Fibroblast of skin of back (primary cell): ENCODE measurements at places on chromosomes 4 and X.

DNA sequence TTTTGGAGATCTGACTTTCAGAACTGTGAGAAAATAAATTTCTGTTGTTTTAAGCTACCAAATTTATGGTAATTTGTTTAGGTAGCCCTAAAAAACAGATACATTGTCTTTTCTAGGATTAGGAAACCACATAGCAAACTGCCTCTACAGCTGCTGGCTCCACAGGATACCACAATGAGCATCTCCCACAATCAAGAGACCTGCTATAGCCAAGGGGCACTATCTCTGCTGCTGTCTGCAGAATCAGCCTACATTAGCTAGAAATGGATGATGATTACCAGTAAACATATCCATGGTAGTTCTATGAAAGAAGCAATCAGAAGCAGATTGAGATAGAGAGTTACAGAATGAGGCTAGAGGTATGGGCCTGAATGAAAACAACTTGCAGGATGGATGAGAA is 244.4 kb upstream of the NDST4 start:
- no peak for DNase-seq

DNA sequence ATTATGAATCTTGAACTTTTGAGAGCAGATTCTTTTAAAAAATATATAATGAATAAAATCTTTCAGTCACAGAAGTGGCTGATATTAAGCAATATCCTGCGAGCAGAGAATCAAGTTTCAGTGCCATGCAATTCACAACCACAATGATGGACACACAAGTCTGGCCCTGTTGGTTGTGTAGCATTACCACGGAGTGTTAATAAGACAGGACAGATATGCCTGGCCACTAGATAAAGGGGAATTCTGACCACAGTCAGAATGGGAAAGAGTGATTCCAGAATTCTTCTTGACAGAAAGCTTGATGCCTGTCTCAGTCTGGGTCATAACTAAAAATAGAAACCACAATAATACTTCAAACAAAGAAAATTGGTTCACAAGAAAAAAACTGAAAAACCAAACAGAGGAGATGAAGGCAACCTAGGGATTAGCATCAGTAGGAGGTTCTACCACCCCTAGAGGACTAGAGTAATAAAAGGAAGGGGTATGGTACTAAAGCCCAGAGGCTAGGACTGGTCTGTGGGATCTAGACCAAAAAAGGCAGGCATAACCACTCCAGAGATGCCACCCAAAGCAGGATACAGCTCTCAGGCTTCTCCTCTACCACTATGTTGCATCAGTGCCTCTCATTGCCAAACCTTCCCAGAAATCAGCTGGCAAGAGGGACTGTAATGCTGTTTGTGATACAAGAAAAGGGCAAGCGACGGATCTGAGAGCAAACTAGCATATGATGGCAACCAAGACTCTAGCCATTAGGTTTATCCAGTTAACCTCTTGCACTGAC is 59.0 kb downstream of the RNF150 start:
- DNase-seq: no peak

DNA sequence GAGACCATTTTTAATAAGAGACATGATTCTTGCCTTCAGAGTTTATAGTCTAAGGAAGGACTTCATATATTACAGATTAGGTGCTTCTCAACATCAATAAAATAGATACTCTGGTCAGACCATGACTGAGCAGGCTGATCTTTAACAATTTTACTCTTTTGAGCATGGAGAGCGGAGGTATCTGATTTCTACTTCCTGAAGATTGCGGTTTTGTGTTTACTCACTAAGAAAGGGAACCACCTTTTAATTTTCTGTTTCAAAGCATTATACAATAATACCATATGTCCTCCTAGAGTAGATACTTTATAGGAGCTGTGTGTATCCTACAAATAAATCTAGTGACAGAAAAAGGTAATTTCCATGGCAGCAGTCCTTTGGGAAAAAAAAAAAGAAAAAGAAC is 12.5 kb downstream of the MORC4 start:
- DNase-seq: no peak

- no peak for DNase-seq
Observed at GRCh38 chr4:109996526-109996925, 83.8 kb downstream of the EGF start.

DNA sequence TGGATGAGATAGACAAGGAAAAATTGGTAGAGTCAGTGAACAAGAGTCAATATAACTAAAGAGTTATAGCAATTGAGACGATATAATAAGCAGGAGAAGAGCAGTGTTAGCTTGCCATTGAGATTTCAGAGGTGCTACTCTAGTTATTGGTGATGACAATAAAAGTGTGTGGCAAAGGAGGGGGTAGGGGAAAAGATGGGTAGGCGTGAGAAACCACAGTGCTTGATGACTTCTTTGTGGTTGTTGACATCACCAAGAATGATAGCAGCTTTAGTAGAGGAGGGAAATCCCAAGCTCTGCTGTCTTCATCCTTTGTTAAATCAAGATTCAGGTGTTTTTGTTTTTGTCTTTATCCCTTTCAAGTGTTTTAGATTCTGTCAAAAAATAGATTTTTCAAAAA is 179.9 kb upstream of the PPP3CA start:
- DNase-seq: no peak
